ENCODE measurements at places on chromosomes 1 and 21. TPM values are rescaled to one million over a fixed set of nuclear protein-coding genes. Genes with fewer than 3 reads are reported as not detected.

DNA sequence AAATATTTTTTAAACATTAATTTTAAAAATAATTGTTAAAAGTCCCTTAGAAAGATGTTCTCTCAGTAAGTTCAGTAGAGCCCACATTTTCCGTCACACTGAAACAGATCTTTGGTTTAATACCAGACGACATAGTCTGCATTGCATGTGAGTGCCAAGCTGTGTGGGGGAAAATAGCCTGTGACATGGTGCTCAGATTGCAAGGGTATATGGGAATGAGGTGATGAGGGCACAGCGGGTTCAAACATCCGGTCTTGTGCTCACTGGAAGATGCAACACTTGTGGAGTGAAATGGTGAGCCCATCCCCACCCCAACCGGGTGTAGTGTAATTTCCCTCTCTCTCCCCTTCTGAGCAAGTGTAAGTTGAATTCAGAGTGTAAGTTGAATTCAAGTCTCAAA lies 114.3 kb downstream of the PEX14 start:
- no peak overlapping the region for H3K4me3 ChIP-seq
- no peak for DNase-seq
- H3K27me3 ChIP-seq = no peaks in the 10 kb centered on the region

GRCh38 chr1:3142751-3143150 lies 73.7 kb downstream of the PRDM16 start:
- no peak for DNase-seq
- H3K27me3 ChIP-seq = peaks cover 9% of the 10 kb centered on the region
- H3K4me1 ChIP-seq = peaks cover 7% of the 10 kb centered on the region
- H3K27ac ChIP-seq = no peak overlapping the region

GRCh38 chr1:208928349-208929010 lies 655.0 kb upstream of the CAMK1G start:
- DNase-seq = no peak
- no peaks in the 10 kb centered on the region for H3K36me3 ChIP-seq
- no peak overlapping the region for H3K27ac ChIP-seq
- H3K4me1 ChIP-seq = no peaks in the 10 kb centered on the region
- H3K27me3 ChIP-seq = no peaks in the 10 kb centered on the region

- no peak for DNase-seq
- no peak overlapping the region for H3K4me3 ChIP-seq
- no peak overlapping the region for H3K27ac ChIP-seq
- H3K4me1 ChIP-seq = no peaks in the 10 kb centered on the region
These were observed 53.3 kb upstream of the COL18A1 start for GRCh38 chr21:45351526-45352275.

GRCh38 chr1:104953555-104953954 lies 1203.9 kb downstream of the AMY1C start:
- H3K4me3 ChIP-seq = no peak overlapping the region
- no peaks in the 10 kb centered on the region for H3K36me3 ChIP-seq
- no peak overlapping the region for H3K27ac ChIP-seq
- no peaks in the 10 kb centered on the region for H3K27me3 ChIP-seq

DNA sequence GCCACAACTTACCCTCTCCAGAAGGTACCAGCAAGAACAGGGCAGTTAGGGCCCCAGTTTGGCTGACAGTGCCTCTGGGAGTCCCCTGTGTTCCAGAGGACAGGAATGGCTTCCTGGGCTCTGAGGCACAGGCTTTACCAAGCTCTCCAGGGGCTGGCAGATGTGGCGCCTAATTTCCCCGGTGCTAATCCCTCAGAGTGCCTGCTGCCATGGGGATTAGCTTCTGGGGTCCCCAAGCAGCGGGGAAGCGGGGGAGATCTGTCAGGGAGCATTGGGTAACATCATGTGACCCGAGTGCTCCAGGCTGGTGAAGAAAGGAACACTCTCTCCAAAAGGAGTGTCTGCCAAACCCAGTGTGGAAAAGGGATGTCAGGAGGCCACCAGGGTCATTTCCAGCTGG lies at the start of gene LACTBL1:
LACTBL1 (minus strand) TSS at position 107 of the 400 bp plus-strand sequence. CDS start 550 bp downstream, outside the sequence.
- no peak within 1 kb of the TSS for H3K4me3 ChIP-seq
- peaks cover 12% of the 10 kb centered on the region for H3K4me1 ChIP-seq
- H3K27me3 ChIP-seq = peaks cover 18% of the 10 kb centered on the region
- H3K27ac ChIP-seq = no peak within 1 kb of the TSS

GRCh38 chr1:55259911-55260609 lies 44.9 kb upstream of the USP24 start:
- no peak for DNase-seq
- H3K4me1 ChIP-seq = no peaks in the 10 kb centered on the region
- H3K36me3 ChIP-seq = no peaks in the 10 kb centered on the region
- H3K4me3 ChIP-seq = no peak overlapping the region

GRCh38 chr1:2556277-2556677 lies at the start of gene TNFRSF14:
Gene TNFRSF14 (plus strand): TSS chr1:2556371. CDS start chr1:2556665, 294 bp downstream.
- peak within 1 kb of the TSS; percentile 56 for H3K4me3 ChIP-seq
- H3K27ac ChIP-seq = no peak within 1 kb of the TSS
- no peaks in the 10 kb centered on the region for H3K27me3 ChIP-seq

DNA sequence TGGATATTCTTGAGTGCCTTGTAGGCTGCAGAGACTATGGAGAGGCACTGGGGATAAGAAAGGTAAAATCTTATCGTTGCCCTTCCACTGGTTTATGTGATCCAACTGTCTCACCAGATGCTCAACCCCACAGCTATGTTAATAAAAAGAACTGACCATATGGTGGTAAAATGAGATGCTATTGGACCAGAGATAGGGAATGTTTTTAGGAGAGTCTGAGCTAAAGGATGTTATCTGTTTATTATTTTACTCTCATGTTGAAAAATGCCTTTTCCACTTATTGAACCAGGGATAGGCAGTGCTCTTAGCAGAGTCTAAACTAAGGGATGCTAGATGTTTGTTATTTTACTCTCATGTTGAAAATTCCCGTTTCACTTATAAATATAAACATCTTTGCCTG lies 172.8 kb upstream of the GREM2 start:
- peaks cover 5% of the 10 kb centered on the region for H3K4me1 ChIP-seq
- H3K27me3 ChIP-seq = no peaks in the 10 kb centered on the region
- no peak overlapping the region for H3K4me3 ChIP-seq
- DNase-seq = no peak
- H3K36me3 ChIP-seq = no peaks in the 10 kb centered on the region

DNA sequence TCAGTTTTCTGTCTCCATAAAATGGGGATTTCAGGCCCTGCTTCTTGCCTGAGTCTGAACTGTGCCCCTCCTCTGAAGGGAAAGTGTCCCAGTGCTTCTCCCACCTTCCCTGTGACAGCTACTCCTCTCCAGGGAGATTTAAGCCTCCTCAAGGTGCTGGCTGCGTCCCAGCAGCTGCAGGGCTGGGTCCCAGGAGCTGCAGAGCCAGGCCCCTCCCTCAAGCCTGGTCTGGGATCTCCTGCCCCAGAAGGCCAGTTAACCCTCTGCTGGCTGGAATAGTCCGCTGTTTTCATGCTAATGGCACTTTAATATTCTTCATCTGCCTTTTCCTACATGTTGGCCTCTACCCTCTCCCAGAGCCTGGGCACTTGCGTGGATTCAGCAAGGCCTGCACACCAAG lies 99.0 kb downstream of the PLXNA2 start:
- H3K27me3 ChIP-seq = no peaks in the 10 kb centered on the region
- H3K27ac ChIP-seq = no peak overlapping the region
- no peak for DNase-seq
- H3K4me1 ChIP-seq = no peaks in the 10 kb centered on the region
- H3K36me3 ChIP-seq = peaks cover 5% of the 10 kb centered on the region

GRCh38 chr21:36403713-36404112 lies 18.5 kb downstream of the CHAF1B start:
- H3K36me3 ChIP-seq = peaks cover 10% of the 10 kb centered on the region
- no peaks in the 10 kb centered on the region for H3K27me3 ChIP-seq
- H3K4me3 ChIP-seq = no peak overlapping the region
- no peak overlapping the region for H3K27ac ChIP-seq

- peaks cover 8% of the 10 kb centered on the region for H3K4me1 ChIP-seq
- no peaks in the 10 kb centered on the region for H3K27me3 ChIP-seq
- H3K27ac ChIP-seq = no peak overlapping the region
- H3K4me3 ChIP-seq = no peak overlapping the region
These were observed 30.1 kb downstream of the ITPKB start for GRCh38 chr1:226708967-226709396.

The CLCA4 gene
- total RNA-seq = not detected

The FGR gene
- 0.17 TPM for total RNA-seq

The CFHR4 gene
- not detected for total RNA-seq

The GRIK1 gene
- not detected for total RNA-seq

Data from astrocyte (in vitro differentiated cells and primary cell).